ENCODE measurements at places on chromosomes 1 and 21. TPM values are rescaled to one million over a fixed set of nuclear protein-coding genes. Genes with fewer than 3 reads are reported as not detected.

Gene OR2L5
- not detected for total RNA-seq

Gene HEYL
- 3.6 TPM for total RNA-seq

Gene S100A7A
- total RNA-seq, result not detected

Gene STUM
- total RNA-seq, result 1.3 TPM

Gene PATJ
- total RNA-seq, result 57.9 TPM

Gene SELL
- 0.26 TPM for total RNA-seq

Gene NUP210L
- not detected for total RNA-seq

Gene SLC39A1
- total RNA-seq, result 204 TPM

Gene NKAIN1
- 35.3 TPM for total RNA-seq

Gene RIPK4
- 20.1 TPM for total RNA-seq

Gene PTGFR
- 0.11 TPM for total RNA-seq

Gene ZFP69
- 3.2 TPM for total RNA-seq

Gene FMO5
- 1.7 TPM for total RNA-seq

Gene MIS18A
- 58.4 TPM for total RNA-seq

Gene KIF26B
- 1.2 TPM for total RNA-seq

Gene ATAD3C
- total RNA-seq, result 0.94 TPM

Gene CA6
- not detected for total RNA-seq

Gene ACTN2
- 3.5 TPM for total RNA-seq

Gene NAV1
- 41.0 TPM for total RNA-seq

Gene IGSF21
- 28.0 TPM for total RNA-seq

Gene KCNE1
- total RNA-seq, result 0.37 TPM

Gene NECTIN4
- 1.7 TPM for total RNA-seq

Gene SH2D5
- 13.8 TPM for total RNA-seq

Gene APOBEC4
- not detected for total RNA-seq

Gene TCP10L
- total RNA-seq, result 1.6 TPM

Gene CFHR1
- total RNA-seq, result 0.16 TPM

Gene ZFP69B
- total RNA-seq, result 6.8 TPM

Gene GPATCH4
- total RNA-seq, result 38.2 TPM
